ENCODE measurements at places on chromosomes 7 and 10.

- no peak for DNase-seq
These were observed 33.6 kb downstream of the SMKR1 start for GRCh38 chr7:129535896-129536295.

GRCh38 chr10:8076933-8077332, 22.4 kb downstream of the GATA3 start:
- no peak for DNase-seq

- no peak for DNase-seq
These were observed 73.1 kb downstream of the CD36 start for GRCh38 chr7:80711531-80711930.

- peak; percentile 86 for DNase-seq
These were observed at the start of gene POM121 for GRCh38 chr7:72924733-72925545. POM121 (plus strand) TSS chr7:72925095; CDS start chr7:72925122, 27 bp downstream.

GRCh38 chr10:75708060-75708459, 276.6 kb downstream of the LRMDA start:
- DNase-seq = no peak

DNA sequence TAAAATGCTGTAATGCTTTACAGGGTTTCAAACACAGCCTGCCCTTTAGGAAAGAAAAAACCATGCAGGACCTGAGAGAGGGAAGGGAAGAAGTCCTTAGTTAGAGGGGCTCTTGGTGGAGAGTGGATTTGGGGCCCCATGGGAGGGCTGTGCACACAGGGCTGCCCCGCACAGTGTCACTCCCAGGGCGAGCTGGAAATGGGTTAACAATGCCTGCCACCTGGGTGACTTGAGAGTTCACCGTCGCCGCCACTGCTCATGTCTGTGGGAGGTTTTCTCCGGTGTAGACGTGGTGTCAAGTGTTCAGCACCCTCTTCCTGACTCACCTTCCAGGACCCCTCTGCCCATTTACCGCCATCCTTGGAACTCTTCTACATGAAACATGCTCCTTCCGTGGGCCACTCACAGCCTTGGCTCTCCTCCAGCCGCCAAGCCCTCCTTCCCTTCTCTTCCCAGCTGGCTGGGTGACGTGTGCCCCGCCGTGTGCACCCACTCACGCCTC, 686.4 kb downstream of the SDK1 start:
- DNase-seq = no peak

DNA sequence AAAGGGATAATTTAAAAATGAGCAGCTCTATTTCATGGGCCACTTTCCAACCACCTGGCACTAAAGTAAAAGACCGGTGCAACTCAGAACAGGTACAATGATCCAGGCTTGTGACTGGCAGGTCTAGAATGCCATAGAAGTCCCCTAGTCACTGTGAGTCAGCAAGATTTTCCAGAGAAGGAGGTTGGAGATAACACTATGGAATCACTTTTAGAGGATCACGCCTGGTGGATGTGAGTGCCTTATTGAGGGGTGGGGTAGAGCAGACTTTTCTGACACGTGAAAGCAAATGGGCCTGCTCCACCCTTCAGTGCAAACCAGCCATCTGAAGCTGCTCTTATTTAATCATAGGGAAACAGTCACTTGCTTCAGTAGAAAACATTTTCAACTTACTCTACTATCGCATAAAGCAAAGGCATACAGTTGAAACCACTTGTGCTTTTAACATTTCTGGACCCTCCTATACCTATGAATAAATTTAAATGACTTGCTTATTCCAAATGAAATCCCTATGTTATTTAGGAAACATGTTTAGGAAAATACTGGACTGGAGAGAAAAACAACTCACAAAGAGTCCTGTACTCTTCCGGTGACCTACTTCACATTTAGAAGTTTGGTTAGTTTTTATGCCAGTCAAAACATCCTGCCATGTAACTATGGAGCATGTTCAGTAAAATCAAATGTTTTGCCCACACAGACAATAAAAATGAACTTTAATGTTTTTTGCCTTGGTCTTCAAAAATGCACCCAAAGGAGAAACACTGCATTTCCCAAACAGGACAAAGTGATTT, 21.5 kb upstream of the AKR1C1 start:
- DNase-seq = no peak

DNA sequence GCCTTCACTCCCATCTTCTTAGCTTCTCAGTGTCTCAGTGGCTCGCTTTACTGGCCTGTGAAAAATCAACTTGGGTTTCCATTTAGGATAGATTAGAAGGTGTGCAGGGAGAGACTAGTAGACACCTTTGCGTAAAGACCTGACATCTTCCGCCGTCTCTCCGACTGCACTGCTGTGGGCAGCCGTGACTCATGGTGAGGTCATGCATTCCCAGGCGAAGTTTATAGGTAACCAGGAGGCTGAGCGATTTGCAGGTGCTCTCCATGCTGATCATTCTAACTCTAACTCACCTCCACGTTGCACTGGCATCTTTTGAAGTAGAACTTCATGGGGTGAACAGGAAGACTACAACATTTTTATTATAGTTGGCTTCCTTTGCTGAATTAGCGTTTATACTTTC, 68.0 kb upstream of the ZNF438 start:
- DNase-seq = peak; percentile 67

DNA sequence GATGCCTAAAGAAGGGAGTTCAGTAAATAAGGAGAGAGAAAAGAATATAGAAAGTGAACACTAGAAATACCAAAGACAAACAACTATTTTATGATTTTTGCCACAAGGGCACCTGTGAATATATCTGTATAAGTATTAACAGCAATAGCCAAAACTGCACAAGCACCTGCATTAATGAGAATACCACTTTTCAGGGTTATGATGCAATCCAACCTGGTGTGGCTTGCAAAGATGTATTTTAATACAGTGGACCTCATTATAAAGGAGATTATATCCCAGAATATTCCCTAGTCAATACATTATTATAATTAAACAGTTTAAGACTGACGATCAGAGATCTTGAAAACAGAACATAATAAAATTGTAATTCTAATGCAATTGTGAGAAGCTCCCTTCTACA, 4.0 kb downstream of the BRAF start:
- no peak for DNase-seq

DNA sequence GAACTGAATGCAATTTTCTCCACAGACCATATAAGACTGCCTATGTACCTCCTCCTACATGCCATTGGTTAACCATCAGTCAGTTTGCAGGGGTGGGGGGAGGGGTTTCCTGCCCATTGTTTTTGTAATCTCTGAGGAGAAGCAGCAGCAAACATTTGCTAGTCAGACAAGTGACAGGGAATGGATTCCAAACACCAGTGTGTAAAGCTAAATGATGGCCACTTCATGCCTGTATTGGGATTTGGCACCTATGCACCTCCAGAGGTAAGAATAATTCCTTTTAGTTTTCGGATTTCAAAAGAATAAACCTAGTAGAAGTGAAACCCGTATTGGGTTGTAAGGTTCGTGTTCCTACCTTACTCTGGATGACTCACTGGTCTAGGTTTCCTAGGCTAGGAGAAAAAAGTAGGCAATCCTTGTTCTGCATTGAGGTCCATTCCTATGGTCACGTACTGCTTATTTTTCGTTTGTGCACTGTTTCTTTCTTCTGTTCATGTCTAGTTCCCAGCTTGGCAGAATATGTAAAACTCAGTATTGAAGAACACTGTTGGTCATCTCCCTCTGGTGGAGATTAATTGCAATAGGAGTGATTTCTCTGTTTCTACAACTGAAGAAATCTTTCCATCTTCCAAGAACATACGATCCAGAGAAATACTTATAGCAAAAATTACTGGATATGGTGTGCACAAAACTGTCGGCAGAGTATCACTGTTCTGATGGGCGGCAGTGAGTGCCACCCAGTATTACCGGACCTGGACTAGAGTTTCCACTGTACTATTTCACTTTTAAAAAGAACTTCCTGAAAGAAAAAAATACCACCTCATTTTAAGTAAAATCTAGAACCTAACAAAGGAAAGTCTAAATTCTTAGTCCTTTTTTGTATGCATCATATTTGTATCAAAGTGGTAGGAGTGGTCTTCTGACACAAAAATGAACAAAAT, at the start of gene AKR1C3:
Gene AKR1C3, plus strand, starts transcription at position 150 of the 941 bp plus-strand sequence. Its CDS starts 31 bp downstream, at position 181.
- peak; percentile 30 for DNase-seq

GRCh38 chr7:96241855-96242254, 80.0 kb downstream of the SLC25A13 start:
- DNase-seq = no peak

GRCh38 chr10:78305311-78305710, 271.6 kb downstream of the RPS24 start:
- no peak for DNase-seq

- no peak for DNase-seq
These were observed 5.1 kb downstream of the SLC29A4 start for GRCh38 chr7:5287802-5288201.

GRCh38 chr7:22668971-22669401, 58.0 kb upstream of the IL6 start:
- DNase-seq = no peak

- no peak for DNase-seq
These were observed 645.3 kb downstream of the ACTR3B start for GRCh38 chr7:153404781-153405279.

- DNase-seq = no peak
These were observed 302.4 kb downstream of the PTEN start for GRCh38 chr10:88165849-88166271.

DNA sequence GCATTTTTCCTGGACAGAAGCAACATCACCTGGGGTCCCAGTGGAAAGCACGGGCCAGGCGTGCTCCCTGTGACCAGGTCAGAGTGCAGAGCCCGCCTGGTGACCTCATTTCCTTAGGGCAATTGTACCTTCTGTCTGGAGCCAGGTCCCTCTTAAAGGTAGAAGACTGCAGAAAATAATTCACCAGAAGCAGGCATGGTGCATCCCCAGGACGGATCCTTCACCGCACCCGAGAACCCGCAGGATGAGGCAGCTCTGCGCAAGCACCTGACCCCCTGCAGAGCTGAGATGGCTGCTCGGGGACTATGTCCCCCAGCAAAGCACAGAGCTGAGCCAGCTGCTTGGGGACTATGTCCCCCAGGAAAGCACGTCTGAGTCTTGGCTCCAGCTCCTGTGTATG, 557.6 kb downstream of the PTPRN2 start:
- DNase-seq = no peak

- no peak for DNase-seq
These were observed 16.8 kb downstream of the HK1 start for GRCh38 chr10:69295027-69295636.

GRCh38 chr10:29214551-29214950, 74.3 kb upstream of the LYZL1 start:
- no peak for DNase-seq

DNA sequence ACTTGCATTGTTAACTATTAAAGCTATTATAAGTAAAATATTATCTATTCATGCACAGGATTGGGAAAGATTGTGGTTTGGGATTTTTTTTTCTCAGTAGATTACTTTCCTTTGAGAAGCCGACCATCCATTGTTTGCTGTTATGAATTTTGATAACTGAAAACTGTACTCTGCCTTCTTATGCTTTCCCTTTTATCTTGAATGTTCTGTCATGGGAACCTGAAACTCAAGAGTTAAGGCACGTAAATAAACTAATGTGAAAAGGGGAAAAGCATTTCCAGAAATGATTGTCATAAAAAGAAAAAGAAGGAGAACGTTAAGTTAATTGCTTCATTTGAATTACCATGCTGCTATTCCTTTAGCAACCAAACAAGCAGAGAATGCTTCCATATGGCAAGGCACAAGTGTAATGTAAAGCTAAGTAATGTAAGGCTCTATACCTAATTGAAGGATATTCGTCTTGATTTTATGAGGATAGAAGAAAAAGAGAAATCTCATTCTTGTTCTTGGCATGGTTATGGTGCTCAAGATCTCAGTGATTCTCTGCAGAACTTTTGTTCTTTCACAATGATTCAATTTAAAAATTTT, 370.8 kb downstream of the AUTS2 start:
- no peak for DNase-seq

DNA sequence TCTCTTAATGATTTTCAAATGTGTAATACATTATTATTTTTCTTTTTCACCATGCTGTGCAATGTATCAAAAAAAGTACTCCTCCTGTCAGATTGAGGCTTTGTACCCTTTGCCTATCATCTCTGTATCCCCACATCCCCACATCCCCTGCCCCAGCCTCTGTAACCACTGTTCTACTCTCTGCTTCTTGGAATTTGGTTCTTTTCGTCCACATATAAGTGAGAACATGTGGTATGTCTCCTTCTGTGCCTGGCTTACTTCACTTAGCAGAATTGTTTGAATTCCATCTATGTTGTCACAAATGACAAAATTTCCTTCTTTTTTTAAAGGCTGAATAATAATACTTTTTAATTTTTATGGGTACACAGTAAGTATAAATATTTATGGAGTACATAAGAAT, 13.8 kb downstream of the TAF3 start:
- no peak for DNase-seq

GRCh38 chr7:28701731-28702130, 256.4 kb downstream of the TRIL start:
- DNase-seq = no peak

GRCh38 chr7:140571538-140572122, 69.0 kb downstream of the DENND2A start:
- no peak for DNase-seq

DNA sequence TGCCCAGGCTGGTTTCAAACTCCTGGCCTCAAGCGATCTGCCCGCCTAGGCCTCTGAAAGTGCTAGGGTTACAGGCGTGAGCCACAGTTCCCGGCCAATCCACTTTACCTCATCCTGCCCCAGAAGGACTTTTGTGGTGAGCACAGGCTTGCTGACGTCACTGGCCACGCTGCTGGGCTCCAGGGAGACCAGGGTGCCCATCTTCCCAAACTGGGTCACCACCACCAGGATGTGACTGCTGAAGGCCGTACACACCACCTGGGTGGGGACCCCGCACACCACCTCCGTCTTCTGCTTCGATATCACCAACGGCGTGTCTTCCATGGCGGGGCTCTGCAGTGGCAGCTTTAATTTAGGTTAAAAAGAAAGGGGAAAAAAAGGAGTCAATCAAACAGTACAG, 816 bp downstream of the PSMG3 start:
- peak; percentile 32 for DNase-seq

GRCh38 chr7:151680810-151681209, 161.1 kb upstream of the RHEB start:
- DNase-seq = no peak

- no peak for DNase-seq
These were observed 1.3 kb downstream of the CASP2 start for GRCh38 chr7:143289421-143289820.

DNA sequence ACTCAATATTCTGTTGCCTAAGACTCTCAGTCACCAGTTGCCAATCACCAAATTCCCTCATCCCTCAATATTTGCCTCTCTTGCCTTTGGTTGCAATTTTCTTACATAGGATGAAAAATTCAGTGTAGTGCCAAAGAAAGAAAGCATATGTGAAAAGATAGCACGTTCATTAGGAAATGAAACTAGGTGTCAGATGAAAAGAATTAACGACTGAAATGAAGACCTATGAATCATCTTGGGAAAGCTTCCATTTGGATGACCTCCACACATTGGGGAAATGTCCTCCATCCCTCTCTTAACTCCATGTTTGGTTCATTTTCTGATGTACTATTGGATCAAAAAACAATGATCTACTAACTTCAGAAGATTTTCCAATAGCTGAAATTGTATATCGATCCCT, 145.1 kb upstream of the MEOX2 start:
- no peak for DNase-seq

- no peak for DNase-seq
These were observed 11.6 kb downstream of the BET1 start for GRCh38 chr7:93992421-93993110.
